Left lung (tissue), 14 donors: ENCODE measurements at places on chromosomes 13 and 19. TPM values are rescaled to one million over a fixed set of nuclear protein-coding genes. Genes with fewer than 3 reads are reported as not detected.

Gene GNA15
- 2.3 TPM for polyA plus RNA-seq

Gene CYP2F1
- polyA plus RNA-seq, result 0.40 TPM

Gene VSIG10L
- polyA plus RNA-seq, result 5.2 TPM

Gene ELAVL3
- polyA plus RNA-seq, result 0.04 TPM

Gene MEF2B
- polyA plus RNA-seq, result 2.1 TPM
